ENCODE measurements at places on chromosomes 2 and 18.

DNA sequence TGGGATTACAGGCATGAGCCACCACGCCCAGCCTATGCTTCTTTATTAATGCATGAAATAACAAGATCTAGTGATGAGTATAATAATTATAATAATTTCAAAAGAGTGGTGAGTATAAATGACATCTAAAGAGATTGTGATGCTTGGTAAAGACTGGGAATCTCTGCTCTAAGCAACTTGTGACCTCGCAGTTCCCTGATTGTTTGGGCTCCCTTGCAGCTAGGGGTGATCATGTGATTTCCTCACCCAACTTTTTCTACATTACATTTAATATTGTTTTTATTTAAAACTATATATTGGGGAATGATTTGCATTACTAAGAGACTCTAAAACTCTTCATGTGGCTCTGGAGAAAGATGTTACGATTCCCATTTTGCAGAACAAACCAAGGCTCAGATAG lies 4.1 kb upstream of the PPM1B start:
- no peak for DNase-seq

DNA sequence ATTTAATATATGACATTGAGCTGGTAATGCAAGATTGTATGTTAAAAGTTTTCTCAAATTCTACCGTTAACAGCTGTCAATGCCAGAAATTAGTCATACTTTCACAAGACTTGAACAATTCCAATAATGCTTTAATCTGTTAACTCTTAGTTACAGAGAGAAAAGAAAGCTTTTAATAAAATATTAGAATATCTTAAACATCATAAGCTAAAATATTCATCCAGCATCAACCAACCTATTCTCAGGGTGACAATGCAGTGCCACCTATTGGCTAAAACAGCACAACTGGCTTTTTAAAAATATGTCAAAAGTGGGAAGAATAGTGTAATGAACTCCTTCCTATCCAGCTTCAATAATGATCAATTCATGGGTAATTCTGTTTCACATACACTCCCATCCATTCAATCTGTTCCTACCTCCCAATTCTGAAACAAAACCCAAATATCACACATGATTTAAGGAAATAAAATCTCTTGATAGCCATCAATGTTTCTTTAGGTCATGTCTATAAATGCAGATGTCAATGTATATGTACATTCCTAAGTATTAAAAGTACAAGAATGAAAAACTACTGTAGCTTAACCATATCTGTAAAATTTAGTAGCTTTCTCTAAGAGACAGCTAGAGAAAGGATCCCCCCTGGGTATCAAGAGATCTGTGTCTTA lies 79.8 kb upstream of the CCDC141 start:
- DNase-seq, result no peak

GRCh38 chr2:102063941-102064678 lies 72.3 kb downstream of the IL1R2 start:
- no peak for DNase-seq

DNA sequence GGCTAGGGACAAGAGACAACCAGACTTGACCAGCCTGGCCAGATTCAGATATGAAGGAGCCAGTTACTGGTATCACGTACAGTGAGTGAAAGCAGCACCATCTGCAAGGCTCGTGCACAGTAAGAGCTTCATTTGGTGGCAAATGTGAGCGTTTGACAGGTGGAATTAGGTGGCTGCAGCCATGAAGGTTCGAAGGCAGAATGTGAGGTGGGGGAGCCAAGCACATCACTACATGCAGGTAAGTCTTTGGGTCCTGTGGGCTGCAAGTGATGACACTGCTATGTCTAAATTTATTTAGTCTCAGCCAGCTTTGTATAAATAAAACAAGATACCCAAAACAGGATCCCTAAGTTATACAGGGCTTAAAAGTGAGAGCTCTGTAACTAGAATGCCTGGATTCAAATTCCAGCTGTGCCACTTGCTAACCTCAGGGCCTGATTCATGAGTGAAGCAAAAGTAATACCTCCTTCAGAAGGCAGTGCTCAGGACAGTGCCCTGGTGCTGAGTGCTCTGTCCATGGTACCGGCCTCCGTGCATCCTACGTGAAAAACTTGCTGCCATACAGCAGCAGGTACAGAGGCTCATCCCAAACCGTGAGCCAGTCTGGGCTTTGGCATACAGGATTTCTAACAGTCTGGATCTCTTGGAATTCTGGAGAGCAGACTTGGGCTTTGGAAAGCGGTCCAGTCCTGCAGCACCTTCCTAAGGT lies 18.6 kb downstream of the DDX18 start:
- DNase-seq, result no peak

GRCh38 chr2:227817850-227818674 lies 4.4 kb downstream of the CCL20 start:
- peak; percentile 29 for DNase-seq

DNA sequence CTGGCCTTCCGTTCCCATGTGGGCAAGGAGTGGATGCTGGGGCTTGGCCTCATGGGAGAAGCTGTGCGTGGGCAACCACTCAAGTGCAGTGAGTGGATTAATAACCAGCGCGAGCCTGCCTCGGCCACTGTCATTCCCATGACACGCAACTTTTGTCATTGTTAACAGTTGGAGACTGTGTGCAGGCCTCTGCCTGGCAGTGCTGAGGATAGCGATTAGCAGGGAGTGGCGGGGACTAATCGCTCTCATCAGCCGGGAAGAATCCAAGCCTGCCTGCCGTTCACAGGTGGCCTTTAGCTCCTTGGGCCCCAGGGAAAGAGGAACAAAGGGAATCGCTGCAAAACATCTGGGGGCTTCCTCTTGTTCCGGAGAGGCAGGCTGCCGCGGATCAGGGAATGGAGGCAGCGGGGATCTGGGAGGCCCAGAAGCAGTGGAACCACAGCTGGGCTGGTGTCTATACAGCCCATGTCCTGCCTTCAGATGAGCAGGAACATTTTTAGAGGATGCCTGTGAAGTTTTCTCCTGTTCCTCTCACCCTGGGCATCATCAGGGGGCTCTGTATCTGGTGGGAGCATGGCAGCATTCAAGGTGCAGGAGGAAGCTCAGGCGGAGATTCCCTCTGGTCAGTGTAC lies 53.8 kb downstream of the CTIF start:
- DNase-seq, result no peak

GRCh38 chr2:174080672-174081121 lies 115.5 kb upstream of the SP3 start:
- no peak for DNase-seq

DNA sequence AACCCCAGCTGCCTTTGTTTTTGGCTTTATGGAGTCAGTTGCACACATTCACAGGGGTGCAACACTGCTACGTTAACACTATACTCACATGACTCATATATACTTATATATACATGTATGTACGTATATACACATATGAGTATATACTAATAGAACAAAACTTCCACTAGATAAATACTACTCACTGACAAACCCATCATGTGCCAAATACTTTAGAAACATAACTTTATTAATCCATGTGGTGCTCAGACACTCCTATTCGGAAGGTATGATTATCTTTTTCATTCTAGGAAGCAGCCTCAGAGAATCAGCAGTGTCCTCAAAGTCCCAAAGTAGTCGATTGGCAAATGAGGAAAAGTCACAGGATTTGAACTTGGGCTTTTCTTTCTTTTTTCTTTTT lies 7.9 kb downstream of the PMAIP1 start:
- no peak for DNase-seq

- no peak for DNase-seq
Measured at GRCh38 chr2:57510704-57511103, 535.9 kb upstream of the VRK2 start.

DNA sequence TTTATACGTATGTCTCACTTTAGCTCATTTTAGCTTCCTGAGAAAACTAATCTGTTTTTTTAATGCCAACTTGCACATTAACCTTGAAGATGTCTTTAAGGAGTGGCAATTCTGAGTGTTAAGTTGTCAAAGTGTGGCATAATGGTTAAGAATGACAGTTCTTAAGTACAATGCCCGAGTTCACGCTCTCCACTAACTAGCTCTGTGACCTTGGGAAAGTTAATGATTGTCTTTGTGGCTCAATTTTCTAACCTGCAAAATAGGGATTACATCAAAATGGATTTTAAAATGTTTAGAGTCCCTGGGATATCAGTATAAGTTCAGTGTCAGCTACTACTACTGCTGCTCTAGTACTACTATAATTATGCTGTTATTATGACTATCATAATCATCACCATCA lies 409.7 kb downstream of the SOCS6 start:
- DNase-seq, result no peak

DNA sequence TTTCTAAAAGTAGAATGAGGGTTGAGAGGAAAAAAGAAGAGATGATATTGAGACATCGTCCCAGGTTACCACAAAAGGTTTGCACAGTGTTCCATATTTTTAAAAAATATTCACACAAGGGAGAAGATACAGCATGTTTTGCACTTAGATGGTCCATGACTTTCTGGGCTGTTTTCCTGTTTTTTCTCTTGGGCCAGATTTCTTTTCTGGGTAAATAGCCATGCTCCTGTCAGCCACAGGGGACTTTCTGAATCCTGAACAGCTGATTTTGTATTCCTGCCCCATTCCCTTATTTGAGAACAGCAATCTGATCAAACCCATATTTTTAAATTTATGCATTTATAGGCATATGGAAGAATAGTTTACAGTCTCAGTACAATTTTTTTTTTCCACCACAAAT lies 185.9 kb upstream of the NRP2 start:
- no peak for DNase-seq

DNA sequence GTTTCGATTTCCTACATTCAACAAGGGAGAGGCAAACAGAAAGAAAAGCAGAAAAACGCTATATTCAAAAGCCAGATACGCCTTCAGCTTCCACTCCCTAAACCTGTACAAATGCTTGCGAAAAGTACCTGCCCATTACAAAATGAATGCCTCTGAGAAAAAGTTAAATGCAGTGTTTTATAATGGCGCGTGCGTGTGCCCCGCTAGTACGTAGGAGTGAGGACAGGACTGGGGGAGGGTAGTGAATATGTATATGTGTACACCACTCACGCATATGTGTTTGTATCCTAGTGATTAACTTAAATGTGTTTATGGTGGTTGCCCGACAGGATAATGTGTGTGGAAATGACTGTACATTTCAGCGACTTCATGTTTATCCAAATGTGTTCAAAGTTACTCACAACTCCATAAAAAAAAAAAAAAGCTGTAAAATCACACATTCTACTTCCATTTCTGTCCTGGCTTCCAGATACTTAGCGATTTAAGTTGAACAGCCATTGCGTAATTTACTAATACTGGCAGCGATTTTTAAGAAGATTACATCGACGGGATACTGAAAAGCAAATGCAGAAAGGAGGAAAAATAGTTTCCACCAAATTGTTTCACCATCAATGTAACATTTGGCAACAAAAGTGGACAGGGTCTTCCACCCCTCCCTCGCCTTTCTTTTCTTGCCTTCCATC lies 1.3 kb downstream of the NEUROD1 start:
- DNase-seq, result no peak

GRCh38 chr18:59376351-59376935 lies 17.4 kb upstream of the LMAN1 start:
- no peak for DNase-seq

DNA sequence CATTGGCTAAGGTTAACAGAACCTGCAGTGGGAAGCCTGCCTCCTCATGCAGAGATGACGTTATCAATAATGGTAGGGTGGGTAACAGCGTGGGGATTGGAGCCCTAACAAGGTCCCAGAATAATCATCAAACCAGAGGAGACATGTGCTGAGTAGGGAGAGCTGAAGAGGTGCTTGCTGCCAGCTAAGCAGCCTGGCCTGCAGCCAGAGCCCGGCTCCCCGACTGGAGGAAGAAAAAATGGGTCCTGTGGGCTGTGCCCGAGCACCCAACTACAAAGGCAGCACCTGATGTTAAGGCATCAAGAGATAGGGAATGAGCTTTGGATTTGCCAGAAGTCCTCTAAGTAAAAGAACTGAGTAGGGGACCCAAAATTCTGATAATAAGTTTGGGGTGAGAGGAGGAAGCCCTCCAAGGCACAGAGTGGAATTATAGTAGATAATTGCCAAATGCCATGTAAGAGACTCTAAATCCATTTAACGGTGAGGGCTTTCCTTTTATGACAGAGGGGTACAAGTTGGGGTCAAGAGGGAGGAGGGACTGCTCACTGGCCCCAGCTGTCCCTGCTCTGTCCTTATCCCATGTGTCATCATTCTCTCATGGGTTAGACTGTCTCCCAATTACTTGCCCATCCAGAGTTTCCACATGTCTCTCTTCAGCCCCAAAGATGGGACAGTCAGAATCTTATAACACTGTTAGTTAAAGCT lies 156.1 kb downstream of the ANTXR1 start:
- no peak for DNase-seq

- no peak for DNase-seq
Measured at GRCh38 chr18:26702086-26702485, 153.7 kb upstream of the KCTD1 start.

- no peak for DNase-seq
Measured at GRCh38 chr2:216920937-216921456, 61.1 kb upstream of the TNP1 start.

DNA sequence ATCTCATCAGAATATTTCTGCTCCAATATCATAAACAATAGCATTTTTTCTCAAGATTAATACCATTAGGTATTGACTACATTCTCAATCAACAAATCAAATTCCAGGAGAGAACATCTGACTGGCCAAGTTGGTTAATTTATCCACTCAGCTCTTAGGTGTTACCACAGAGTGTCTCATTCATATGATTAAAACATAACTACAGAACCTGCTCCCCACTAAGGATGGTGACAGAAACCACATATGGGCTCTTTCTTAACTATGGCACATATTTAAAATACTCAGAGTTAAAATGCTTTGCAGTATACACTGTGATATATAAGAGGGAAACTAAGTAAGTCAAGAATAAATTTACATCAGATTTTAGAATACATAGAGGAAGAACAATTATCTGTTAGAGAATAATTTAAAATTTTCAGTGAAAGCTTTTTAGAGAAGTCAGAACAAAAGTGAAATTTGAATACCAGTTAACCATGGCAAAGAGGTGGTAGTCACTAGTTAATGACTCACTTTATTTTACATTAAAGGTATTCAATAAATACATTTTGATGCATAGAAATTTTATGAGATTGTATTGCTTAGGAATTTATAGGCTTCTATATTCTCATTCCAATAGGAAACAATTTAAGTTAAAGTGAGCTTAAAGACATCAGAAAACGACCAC lies 1120.8 kb upstream of the TMEFF2 start:
- no peak for DNase-seq

- DNase-seq, result no peak
Measured at GRCh38 chr2:218323526-218324472, 31.5 kb upstream of the TMBIM1 start.

GRCh38 chr2:134269972-134270735 lies 16.3 kb downstream of the MGAT5 start:
- DNase-seq, result no peak

- no peak for DNase-seq
Measured at GRCh38 chr2:203451689-203452088, 83.4 kb downstream of the RAPH1 start.
